ENCODE measurements at places on chromosomes 6 and 20. TPM values are rescaled to one million over a fixed set of nuclear protein-coding genes. Genes with fewer than 3 reads are reported as not detected.

DNA sequence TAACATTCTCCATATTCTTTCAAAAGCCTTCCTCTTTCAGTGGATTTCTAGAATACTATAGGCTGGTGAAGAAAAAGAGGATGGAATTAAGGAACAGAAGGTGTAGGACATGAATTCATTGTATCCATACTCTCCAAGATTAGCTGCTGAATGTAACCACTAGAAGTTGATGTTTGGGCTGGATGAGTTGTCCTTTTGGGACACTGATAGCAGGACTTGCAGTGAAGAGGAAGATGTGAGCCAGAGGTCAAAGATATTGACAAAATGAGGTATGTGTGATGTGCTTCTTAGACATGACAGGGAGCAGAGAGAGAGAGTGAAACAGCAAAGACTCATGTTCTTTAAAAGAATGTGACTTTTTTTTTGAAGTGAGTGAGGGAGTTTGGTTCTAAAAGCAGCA is 134.3 kb upstream of the MAN1A1 start:
- H3K4me1 ChIP-seq, result peaks cover 46% of the 10 kb centered on the region
- peaks cover 4% of the 10 kb centered on the region for H3K27me3 ChIP-seq
- no peaks in the 10 kb centered on the region for H3K36me3 ChIP-seq
- no peak for DNase-seq
- peak overlapping the region; percentile 53 for H3K27ac ChIP-seq

GRCh38 chr20:34271956-34272355 is 30.7 kb downstream of the ASIP start:
- H3K4me1 ChIP-seq, result peaks cover 21% of the 10 kb centered on the region
- H3K27me3 ChIP-seq, result no peaks in the 10 kb centered on the region
- DNase-seq, result no peak
- H3K4me3 ChIP-seq, result no peak overlapping the region
- peak overlapping the region; percentile 27 for H3K27ac ChIP-seq

GRCh38 chr20:6998909-6999308 is 231.4 kb downstream of the BMP2 start:
- no peaks in the 10 kb centered on the region for H3K27me3 ChIP-seq
- no peaks in the 10 kb centered on the region for H3K4me1 ChIP-seq
- no peak overlapping the region for H3K27ac ChIP-seq
- no peak overlapping the region for H3K4me3 ChIP-seq
- H3K36me3 ChIP-seq, result no peaks in the 10 kb centered on the region

- H3K36me3 ChIP-seq, result peaks cover 12% of the 10 kb centered on the region
- no peak overlapping the region for H3K27ac ChIP-seq
- H3K4me1 ChIP-seq, result no peaks in the 10 kb centered on the region
- H3K4me3 ChIP-seq, result no peak overlapping the region
Measured at GRCh38 chr6:158761746-158762145, 57.4 kb downstream of the EZR start.

GRCh38 chr6:137808191-137808590 is 58.9 kb upstream of the TNFAIP3 start:
- H3K36me3 ChIP-seq, result no peaks in the 10 kb centered on the region
- H3K4me3 ChIP-seq, result no peak overlapping the region
- peaks cover 39% of the 10 kb centered on the region for H3K4me1 ChIP-seq
- DNase-seq, result no peak
- H3K27ac ChIP-seq, result no peak overlapping the region

Gene AAR2
- total RNA-seq, result 24.6 TPM

DNA sequence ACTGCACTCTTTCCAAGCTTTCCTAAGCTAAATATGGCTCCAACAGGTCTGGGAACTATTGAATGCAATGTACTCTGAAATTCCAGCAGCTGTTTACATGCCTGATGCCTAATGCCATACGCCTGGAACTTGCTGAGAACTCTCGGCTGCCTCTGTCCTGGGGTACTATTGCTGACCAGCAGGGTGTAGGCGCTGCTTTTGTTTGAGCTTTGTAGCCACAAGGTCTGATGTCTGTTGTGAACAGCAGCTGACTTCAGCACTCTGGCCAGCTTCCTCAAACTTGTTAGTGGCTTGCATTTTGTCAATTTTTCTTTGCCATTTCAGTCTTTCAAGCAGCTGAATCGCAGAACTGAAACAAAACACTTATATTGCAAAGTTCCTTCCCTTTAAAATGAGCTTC is 26.7 kb downstream of the SAYSD1 start:
- H3K4me3 ChIP-seq, result no peak overlapping the region
- no peak for DNase-seq
- no peak overlapping the region for H3K27ac ChIP-seq
- peaks cover 48% of the 10 kb centered on the region for H3K27me3 ChIP-seq

GRCh38 chr20:1844325-1845162 is 50.7 kb upstream of the SIRPA start:
- DNase-seq, result no peak
- H3K27me3 ChIP-seq, result no peaks in the 10 kb centered on the region
- H3K4me1 ChIP-seq, result peaks cover 7% of the 10 kb centered on the region
- peaks cover 3% of the 10 kb centered on the region for H3K36me3 ChIP-seq
- H3K4me3 ChIP-seq, result no peak overlapping the region
- no peak overlapping the region for H3K27ac ChIP-seq

Gene BTNL2
- not detected for total RNA-seq

- no peak overlapping the region for H3K27ac ChIP-seq
- no peaks in the 10 kb centered on the region for H3K36me3 ChIP-seq
- H3K4me3 ChIP-seq, result no peak overlapping the region
- no peak for DNase-seq
- peaks cover 19% of the 10 kb centered on the region for H3K4me1 ChIP-seq
Measured at GRCh38 chr20:24737212-24737850, 211.7 kb upstream of the CST7 start.

- DNase-seq, result no peak
- no peak overlapping the region for H3K27ac ChIP-seq
- H3K27me3 ChIP-seq, result peaks cover 71% of the 10 kb centered on the region
Measured at GRCh38 chr20:46020555-46020954, 8.5 kb upstream of the SLC12A5 start.

Gene TTLL9
- total RNA-seq, result 0.37 TPM

GRCh38 chr20:4060856-4061695 is 45.7 kb upstream of the RNF24 start:
- H3K36me3 ChIP-seq, result no peaks in the 10 kb centered on the region
- peaks cover 34% of the 10 kb centered on the region for H3K4me1 ChIP-seq
- no peak for DNase-seq
- no peaks in the 10 kb centered on the region for H3K27me3 ChIP-seq

DNA sequence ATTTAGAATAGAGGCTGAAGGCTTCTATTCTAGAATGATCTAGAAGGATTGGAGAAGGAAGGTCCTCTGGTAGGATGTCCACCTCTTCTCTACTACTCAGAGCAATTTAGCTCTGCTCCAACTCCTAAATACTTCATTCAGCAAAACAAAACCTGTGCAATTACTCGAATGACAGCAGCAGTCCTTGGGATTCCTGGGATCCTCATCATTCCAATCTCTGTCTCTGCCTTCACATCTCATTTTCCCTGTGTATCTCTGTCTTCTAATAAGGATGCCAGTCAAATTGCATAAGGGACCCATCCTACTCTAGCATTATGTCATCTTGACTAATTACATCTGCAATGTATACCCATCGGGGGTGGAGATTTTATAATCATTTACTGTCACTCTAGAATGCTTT is 5.5 kb upstream of the AIG1 start:
- H3K36me3 ChIP-seq, result no peaks in the 10 kb centered on the region
- no peak for DNase-seq
- H3K4me3 ChIP-seq, result no peak overlapping the region
- H3K27ac ChIP-seq, result no peak overlapping the region
- H3K4me1 ChIP-seq, result peaks cover 12% of the 10 kb centered on the region

DNA sequence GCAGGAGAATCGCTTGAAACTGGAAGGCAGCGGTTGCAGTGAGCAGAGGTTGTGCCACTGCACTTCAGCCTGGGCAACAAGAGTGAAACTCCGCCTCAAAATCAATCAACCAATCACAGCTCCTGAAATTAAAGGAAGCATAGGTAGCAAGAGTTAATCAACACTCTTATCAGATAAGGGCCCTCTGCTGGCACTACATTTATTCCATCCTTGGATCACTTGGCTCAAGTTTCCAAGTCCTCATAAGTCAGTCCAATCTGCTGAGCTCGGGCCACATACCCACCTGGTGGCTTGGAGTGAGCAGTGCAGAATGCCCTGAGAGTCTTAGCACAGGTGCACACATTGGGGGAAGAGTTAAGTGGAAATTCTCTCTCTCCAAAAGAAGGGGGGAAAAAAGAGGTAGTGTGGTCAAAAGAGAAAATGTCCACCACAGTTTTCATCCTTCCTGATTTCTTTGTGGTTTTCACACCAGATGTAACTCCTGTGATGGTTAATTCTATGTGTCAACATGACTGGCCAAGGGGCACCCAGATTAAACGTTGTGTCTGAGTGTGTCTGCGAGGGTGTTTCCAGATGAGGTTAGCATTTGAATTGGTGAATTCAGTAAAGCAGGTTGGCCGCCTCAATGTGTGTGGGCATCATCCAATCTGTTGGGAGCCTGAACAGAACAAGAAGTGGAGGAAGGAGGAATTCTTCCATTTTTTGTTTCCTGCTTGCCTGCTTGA is 14.2 kb upstream of the FAM8A1 start:
- no peak overlapping the region for H3K27ac ChIP-seq
- H3K4me1 ChIP-seq, result peaks cover 20% of the 10 kb centered on the region
- no peak for DNase-seq
- H3K36me3 ChIP-seq, result no peaks in the 10 kb centered on the region

DNA sequence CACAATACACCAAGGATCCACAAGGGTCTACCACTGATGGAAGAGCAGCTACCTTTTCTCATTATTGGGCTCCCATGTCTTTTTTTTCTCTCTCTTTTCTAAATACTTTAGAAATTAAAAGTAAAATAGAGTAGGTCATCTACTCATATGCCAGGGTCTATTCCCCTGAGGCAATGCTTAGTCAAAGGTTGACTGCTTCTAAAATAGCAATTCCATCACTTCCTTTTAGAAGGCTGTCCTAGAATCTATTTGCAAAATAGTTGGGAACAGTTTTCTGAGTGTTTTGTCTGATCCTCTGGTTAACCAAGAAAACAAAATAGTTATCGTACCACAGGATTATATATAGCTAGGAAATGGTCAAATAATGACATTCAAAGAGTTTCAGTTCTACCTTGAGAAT is 174.1 kb downstream of the COL21A1 start:
- H3K27me3 ChIP-seq, result no peaks in the 10 kb centered on the region
- H3K36me3 ChIP-seq, result peaks cover 13% of the 10 kb centered on the region
- H3K4me1 ChIP-seq, result peaks cover 31% of the 10 kb centered on the region
- peak overlapping the region; percentile 78 for H3K27ac ChIP-seq

Gene SPATA25
- 1.2 TPM for total RNA-seq

Gene DEFB124
- total RNA-seq, result not detected

Gene HTR1E
- total RNA-seq, result not detected

GRCh38 chr20:41623625-41624375 is 5.6 kb upstream of the CHD6 start:
- no peak for DNase-seq
- no peak overlapping the region for H3K27ac ChIP-seq
- H3K4me3 ChIP-seq, result no peak overlapping the region
- no peaks in the 10 kb centered on the region for H3K36me3 ChIP-seq
- peaks cover 3% of the 10 kb centered on the region for H3K27me3 ChIP-seq
- H3K4me1 ChIP-seq, result peaks cover 14% of the 10 kb centered on the region

Gene PDE7B
- total RNA-seq, result not detected

- H3K27ac ChIP-seq, result no peak overlapping the region
- no peak for DNase-seq
- no peak overlapping the region for H3K4me3 ChIP-seq
- H3K27me3 ChIP-seq, result no peaks in the 10 kb centered on the region
- H3K4me1 ChIP-seq, result peaks cover 8% of the 10 kb centered on the region
Measured at GRCh38 chr6:11848852-11849731, 70.5 kb upstream of the ADTRP start.

Gene TNFRSF6B
- 0.79 TPM for total RNA-seq

DNA sequence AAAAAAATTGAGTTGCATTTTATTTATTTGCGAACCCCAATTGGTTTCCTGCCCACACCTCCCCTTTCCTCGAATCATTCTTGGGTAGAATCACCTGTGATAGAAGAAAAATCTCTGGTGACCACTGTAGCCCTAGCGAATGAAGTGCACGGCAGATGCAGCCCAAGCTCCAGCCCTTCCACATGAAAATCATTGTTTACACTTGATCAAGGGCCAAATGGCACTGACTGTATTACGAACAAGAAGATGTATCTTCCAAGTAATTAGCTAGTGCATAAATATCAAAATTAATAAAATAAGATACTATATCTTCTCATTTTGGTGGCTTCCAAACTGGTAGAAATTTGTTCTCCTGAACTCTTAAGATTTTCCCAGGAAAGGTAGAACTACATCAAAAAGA is 93.4 kb upstream of the ARID1B start:
- DNase-seq, result no peak
- no peak overlapping the region for H3K4me3 ChIP-seq
- peaks cover 14% of the 10 kb centered on the region for H3K4me1 ChIP-seq

Gene SLC22A2
- total RNA-seq, result not detected

Gene EPHA7
- 55.4 TPM for total RNA-seq

Gene DEFB119
- total RNA-seq, result not detected

DNA sequence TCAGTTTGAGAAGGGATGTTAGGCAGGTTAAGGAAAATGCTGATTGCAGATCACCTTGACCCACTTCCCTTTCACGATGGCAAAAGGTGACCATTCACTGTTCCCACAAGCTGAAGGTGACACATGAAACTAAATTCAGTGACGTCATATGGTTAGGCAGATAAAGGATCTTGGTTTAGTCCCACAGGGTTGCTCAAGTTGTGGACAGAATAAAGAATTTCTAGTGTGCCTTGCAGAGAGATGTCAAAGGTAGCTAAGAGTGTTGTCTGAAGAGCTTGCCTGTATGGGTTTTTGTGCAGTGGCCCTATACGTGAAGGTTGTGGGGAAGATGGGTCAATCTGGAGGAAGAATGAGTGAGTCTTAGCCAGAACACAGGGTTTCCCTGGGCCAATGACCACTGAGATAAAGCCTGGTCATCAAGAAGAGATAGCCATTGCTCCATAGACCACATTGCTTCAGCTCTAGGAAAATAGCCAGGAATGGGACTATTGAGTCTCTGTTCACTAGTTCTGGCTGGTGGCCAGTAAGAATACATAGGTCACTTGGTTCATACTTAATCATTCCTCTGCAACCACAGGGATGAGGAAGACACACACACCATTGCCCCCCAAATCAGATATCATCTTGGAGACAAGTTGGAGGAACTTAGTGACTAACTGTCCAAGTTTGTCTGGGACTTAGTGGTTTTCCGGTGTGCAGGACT is 148.5 kb upstream of the ATXN1 start:
- H3K27ac ChIP-seq, result no peak overlapping the region
- H3K4me1 ChIP-seq, result no peaks in the 10 kb centered on the region
- no peak overlapping the region for H3K4me3 ChIP-seq
- peaks cover 2% of the 10 kb centered on the region for H3K27me3 ChIP-seq
- peaks cover 6% of the 10 kb centered on the region for H3K36me3 ChIP-seq

DNA sequence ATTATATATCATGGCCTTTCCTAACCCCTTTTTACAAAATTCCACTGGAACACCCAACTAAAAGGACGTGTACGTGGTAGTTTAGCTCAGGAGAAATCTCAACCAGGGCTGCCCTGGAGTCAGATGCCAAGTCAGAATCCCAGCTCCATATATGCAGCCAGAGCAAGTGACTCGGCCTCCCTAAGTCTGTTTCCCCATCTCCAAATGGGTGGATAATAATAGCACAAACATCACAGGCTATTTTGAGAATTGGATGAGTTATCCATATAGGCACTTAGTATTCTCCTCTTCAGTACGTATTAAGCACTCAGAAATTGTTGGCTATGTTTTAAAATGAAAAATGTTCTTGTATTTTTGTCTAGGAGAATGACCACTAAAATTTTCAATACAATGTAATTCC is 481.5 kb downstream of the CD109 start:
- no peak overlapping the region for H3K4me3 ChIP-seq
- H3K4me1 ChIP-seq, result peaks cover 4% of the 10 kb centered on the region
- H3K27me3 ChIP-seq, result no peaks in the 10 kb centered on the region
- no peak for DNase-seq
- no peak overlapping the region for H3K27ac ChIP-seq
